ENCODE measurements at places on chromosomes 2 and 18. TPM values are rescaled to one million over a fixed set of nuclear protein-coding genes. Genes with fewer than 3 reads are reported as not detected.

- no peak for DNase-seq
- H3K4me3 ChIP-seq, result no peak overlapping the region
- H3K36me3 ChIP-seq, result no peaks in the 10 kb centered on the region
- H3K4me1 ChIP-seq, result peaks cover 22% of the 10 kb centered on the region
- H3K27ac ChIP-seq, result no peak overlapping the region
- H3K27me3 ChIP-seq, result no peaks in the 10 kb centered on the region
Measured at GRCh38 chr2:8833853-8834252, 3.6 kb downstream of the KIDINS220 start.

DNA sequence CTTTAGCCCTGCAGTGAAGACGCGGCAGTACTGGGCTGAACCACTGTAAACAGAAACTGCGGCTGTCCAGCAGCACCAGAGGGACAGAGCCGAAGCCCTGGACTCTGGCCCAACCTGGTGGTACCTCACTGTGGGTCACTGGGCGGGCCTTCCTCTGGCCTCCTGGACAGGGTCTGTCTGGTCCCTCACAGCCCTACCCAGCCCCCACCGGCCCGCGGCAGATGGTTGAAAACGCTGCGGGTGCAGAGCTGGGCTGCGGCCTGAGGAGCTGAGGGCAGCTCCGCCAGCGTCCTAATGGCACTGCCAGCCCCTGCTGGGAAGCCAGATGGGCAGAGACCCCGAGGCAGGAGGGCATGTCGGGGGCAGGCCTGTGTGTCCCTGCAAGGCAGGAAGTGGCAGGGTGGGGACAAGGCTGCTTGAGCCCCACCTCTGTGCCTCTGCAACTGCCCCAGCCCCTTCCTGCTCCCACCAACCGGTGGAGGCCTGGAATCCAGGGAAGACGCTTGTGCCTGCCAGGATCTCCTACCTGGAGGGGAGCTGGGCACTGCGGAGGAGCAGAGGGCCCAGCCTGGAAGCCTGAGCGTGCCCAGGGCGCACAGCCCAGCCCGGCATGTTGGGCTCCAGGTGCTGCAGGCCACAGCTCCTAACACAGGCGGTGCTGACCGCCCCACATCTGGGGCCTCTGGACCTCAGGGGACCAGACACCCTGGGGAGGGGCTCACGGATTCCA, 36.3 kb downstream of the HS6ST1 start:
- no peaks in the 10 kb centered on the region for H3K36me3 ChIP-seq
- H3K4me1 ChIP-seq, result peaks cover 14% of the 10 kb centered on the region
- peak overlapping the region; percentile 18 for H3K27ac ChIP-seq
- no peaks in the 10 kb centered on the region for H3K27me3 ChIP-seq
- no peak overlapping the region for H3K4me3 ChIP-seq

DNA sequence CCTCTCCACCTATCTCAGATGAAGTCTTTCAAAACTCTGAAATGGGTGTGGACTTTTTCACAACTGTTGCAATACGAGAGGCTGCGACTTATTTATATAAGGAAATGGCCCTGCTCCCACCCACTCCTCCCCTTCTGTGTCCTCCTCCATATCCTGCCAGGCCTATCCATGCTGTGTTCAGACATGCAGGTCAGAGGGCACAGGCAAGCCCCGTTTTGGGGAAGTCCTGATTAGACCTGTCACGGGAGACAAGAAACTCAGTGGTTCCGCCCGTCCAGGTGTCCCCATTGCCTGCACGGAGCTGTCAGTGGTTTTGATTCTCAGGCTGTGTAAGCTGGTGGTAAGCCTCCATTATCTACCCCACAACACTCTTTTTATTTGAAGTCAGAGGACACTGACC, 99.6 kb upstream of the MGAT5 start:
- DNase-seq, result no peak
- no peak overlapping the region for H3K27ac ChIP-seq
- H3K36me3 ChIP-seq, result no peaks in the 10 kb centered on the region
- no peaks in the 10 kb centered on the region for H3K27me3 ChIP-seq
- no peaks in the 10 kb centered on the region for H3K4me1 ChIP-seq

DNA sequence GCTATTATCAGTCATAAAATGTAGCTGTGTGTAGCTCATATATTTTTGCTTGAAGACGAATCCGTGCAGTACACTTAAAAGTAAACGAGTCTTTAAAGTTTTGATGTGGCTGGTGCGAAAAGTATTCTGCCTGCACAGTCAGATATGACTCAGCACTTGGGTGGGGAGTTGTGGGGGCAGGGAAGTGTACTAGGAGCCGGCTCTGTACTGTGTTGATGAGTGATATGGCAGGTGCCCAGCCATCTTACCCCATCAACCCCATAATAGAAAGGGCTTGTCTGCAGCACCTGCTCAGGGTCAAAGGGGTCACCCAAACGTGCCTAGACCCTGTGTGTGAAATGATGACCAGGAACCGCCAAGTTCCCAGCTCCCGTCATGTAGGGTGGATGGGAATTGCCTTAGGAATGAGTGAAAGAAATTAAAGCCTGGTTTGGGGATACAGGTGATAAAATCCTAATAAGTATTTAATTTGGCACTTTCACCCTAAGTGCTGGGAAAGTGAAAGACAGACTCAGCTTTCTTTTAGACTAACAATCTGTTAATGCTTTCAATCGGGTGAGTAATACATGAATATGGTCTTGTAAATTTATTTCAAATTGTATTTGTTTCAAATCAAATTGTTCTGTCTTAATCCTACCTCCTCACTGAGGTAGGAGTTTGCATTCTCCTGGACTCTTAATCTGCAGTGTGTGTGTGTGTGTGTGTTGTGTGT, 48.0 kb downstream of the BCL2L11 start:
- peak; percentile 50 for DNase-seq
- peaks cover 10% of the 10 kb centered on the region for H3K36me3 ChIP-seq
- no peak overlapping the region for H3K4me3 ChIP-seq
- no peaks in the 10 kb centered on the region for H3K27me3 ChIP-seq

- H3K4me3 ChIP-seq, result no peak overlapping the region
- no peaks in the 10 kb centered on the region for H3K36me3 ChIP-seq
- no peak for DNase-seq
- no peaks in the 10 kb centered on the region for H3K27me3 ChIP-seq
Measured at GRCh38 chr2:149152469-149152953, 114.0 kb downstream of the LYPD6B start.

Gene FABP1
- total RNA-seq, result not detected

Gene UCN
- total RNA-seq, result 1.5 TPM

Gene UBE2E3
- 108 TPM for total RNA-seq

Measured in thyroid gland (tissue), 4 donors.